ENCODE measurements at places on chromosomes 5 and 9. TPM values are rescaled to one million over a fixed set of nuclear protein-coding genes. Genes with fewer than 3 reads are reported as not detected.

The ENTPD8 gene
- 0.18 TPM for polyA plus RNA-seq

The OR1L4 gene
- not detected for polyA plus RNA-seq

The AGXT2 gene
- not detected for polyA plus RNA-seq

The FOXD4 gene
- polyA plus RNA-seq, result 0.34 TPM

The TMEM252 gene
- not detected for polyA plus RNA-seq

The SLC6A7 gene
- polyA plus RNA-seq, result not detected

The PAPPA gene
- 45.1 TPM for polyA plus RNA-seq

The TLR4 gene
- 1.2 TPM for polyA plus RNA-seq

The COL23A1 gene
- 0.03 TPM for polyA plus RNA-seq

The GLE1 gene
- polyA plus RNA-seq, result 13.8 TPM

Data from SK-N-SH (cell line).